SJSA1 (cell line): ENCODE measurements at places on chromosomes 16 and 17.

- no peak for DNase-seq
Observed at GRCh38 chr16:1486551-1487390, 2.0 kb downstream of the PTX4 start.

DNA sequence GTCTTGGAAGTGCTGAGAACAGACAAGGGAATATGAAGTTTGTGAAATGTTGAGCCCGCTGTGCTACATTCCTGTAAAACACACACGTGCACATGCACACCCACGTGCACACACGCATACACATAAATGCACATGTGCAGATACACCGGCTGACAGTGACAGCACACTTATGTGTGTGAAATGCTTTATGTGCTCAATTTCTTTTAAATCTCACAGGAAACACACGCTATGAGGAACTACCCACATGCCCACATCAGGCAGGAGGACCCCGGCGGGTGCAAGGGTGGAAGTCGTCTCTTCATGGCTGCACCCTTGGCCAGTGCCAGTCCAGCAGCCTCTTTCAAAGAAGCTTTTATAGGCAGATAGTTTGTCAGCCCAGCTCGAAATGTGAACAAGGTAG lies 561 bp upstream of the WFDC1 start:
- no peak for DNase-seq

GRCh38 chr17:13044572-13045065 lies 26.8 kb upstream of the ELAC2 start:
- no peak for DNase-seq

- no peak for DNase-seq
Observed at GRCh38 chr16:56400458-56400857, 24.9 kb downstream of the AMFR start.

DNA sequence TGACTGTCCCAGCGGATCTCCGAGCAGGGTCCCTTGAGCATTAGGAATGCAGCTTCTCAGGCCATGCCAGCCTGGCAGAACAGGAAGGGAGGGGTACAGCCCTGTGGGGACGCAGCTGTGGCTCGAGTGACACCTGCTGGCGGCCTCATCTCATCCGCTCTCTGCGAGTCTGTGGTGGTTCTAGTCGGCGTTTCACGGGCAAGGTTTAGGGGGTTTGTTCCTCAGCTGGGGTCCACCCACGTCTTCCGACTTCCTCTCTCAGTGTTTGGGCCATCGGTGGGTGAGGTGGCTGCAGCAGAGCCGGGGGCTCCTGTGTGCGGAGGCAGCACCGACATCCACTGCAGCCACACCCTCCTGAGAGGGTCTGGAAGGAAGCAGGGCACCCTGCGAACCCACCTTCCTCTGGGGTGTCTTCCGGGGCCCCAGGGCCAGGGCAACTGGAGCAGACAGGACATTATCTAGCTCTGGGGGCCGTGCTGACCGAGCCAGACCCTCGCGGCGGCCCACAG lies 33.3 kb downstream of the JPH3 start:
- peak; percentile 79 for DNase-seq

DNA sequence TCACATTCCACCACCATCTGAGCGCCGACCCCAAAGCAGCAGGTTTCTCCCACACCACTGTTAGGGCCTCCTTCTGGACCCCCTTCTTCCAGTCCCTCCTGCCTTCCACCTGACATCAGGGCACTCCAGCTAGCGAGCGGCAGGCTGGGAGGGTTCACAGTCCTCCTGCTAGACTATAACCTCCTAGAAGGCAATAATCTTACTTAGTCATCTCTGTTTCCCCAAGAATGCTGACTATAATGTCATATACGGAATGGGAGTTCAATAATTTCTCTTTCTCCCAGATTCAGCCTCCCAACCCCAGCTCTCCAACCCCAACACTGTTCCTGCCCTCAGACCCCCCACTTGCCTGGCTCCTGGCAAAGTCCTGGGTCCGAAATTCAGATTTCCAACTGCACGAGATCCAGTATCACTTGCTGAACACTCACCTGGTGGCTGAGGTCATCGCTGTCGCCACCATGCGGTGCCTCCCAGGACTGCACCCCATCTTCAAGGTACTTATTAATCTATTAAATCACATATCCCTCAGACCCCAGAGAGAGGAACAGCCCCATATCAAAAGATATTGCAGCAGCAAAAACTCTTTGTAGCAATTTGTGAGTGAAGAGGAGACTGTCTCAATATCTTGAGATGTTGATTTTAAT lies 5.6 kb downstream of the ALOX12 start:
- no peak for DNase-seq

DNA sequence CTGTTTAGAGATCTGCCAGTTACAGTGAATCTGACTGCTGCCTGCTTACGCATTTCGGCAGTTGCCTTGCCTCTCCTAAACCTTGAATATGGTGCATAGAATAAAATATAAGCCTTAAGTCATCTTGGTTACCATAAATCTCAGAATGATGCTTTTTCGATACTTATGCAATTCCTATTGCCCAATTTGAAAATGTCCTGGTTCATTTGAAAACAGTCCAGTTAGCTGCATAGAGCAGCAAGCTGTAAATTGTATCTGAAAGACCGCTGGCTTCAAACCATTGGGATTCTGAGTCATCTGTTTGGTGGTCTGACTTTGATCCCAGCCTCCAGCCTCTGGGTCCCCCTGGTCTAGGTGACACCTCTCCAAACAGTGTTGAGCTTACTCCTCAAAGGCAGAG lies 2.7 kb upstream of the PRKCA start:
- DNase-seq = no peak

- DNase-seq = no peak
Observed at GRCh38 chr17:37826497-37827430, 81.9 kb upstream of the HNF1B start.
